SK-N-SH treated with all-trans-retinoic acid at 6 μM for 48 hours (cell line): ENCODE measurements at places on chromosomes 7 and 10.

GRCh38 chr7:26863518-26864308 is 677 bp downstream of the SKAP2 start:
- ATAC-seq = no peak; the same call in 2 of the 3 replicates

GRCh38 chr10:69646185-69647060 is 16.4 kb downstream of the FAM241B start:
- no peak for ATAC-seq

GRCh38 chr7:7519056-7519455 is 16.6 kb downstream of the COL28A1 start:
- no peak for ATAC-seq

DNA sequence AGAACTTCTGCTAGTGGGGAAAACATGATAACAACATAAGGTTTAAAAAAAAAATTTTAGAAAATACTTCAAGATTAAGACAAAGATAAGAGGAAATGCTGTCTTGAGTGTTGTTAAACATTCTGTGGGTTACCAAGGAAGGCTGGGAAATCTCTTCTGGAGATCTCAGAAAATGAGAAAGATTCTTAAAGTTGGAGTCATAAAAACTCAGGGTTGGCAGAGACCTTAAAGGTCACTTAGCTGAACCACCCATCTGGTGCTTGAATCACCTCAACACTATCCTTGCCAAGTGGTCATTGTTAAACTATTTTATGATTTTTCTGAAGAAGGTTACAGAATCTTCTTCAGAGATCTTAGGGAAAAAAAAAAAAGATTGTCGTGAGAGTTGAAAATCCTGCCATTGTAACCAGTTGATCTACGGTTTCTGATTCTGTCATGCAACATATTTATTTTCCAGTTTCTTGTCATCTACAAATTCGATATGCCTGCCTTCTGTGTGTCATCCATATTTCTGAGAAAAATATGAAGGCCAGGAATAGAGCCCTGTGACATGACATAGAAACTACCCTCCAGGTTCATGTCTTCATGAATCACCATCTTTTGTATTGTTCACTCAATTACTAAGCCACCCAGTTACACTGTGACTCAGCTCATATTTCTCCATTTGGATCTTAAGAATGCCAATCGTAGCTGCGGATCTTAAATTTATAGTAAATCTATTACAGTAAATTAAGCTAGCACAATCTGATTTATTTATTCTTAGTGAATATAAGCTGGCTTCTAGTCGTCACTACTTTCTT is 179.2 kb downstream of the ST7 start:
- ATAC-seq = peak; percentile 88

GRCh38 chr10:107657851-107658250 is 493.3 kb upstream of the SORCS1 start:
- no peak for ATAC-seq

DNA sequence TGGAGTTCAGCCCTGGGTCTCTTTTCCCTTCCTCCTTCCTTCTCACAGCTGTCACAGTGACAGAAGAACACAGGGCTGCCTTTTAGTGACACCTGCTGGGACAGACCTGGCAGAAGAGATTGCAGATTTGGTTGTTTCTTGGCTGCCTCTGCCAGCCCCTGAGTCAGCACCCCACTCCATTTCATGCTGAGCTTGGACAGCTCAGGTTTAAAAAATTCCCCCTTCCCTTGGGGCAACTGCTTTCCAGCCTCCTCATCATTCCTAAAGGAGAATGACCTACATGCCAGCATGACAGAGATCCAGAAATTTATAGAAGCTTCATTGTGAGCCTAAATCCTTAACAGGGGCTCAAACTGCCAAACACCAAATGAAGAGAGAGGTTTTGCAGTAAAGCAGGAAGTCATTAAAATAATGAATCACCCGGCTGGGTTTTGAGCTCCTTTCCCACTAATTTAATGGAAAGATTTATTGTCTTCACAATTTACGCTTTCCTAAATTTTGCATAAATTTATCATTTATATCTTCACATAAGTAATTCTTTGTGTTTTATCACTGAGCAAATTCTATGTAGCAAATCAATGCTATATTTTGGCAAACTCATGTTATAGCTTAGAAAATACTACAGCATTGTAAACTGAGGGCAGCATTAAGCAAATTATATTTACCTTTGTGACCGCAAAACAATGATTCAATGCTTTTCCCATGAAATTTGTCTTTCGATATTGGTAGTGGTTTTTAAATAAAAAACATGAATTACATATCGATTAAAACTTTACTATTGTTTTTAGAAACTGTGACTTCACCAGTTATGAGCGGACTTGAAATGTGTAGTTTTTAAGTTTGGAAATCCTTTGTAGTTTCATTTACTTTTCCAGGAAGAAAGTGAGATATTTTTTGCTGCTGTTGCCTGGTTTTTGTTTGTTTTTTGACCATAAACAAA is 399.5 kb upstream of the ANKRD30A start:
- peak; percentile 95 for ATAC-seq

GRCh38 chr7:127909424-127910152 is 121.6 kb downstream of the LRRC4 start:
- ATAC-seq = no peak

- ATAC-seq = no peak
These were observed 12.2 kb upstream of the JMJD1C start for GRCh38 chr10:63477927-63478326.

DNA sequence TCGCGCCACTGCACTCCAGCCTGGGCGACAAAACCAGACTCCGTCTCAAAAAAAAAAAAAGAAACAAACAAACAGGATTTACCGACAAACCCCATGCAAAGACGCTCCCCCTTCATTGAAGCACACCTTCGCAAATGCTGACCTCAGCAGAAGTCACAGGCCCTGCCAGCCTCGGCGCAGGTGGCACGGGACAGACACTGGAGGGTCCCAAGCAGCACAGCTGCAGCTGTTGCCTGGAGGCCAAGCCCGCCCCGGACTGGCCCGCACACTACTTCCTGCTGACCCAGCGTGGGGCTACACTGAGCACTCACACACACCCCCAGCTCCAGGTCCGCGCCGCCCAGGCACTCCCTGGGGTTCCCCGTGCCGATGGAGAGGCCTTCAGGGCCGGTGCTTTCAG is 31.2 kb downstream of the SNX8 start:
- no peak; the same call in 2 of the 3 replicates for ATAC-seq

DNA sequence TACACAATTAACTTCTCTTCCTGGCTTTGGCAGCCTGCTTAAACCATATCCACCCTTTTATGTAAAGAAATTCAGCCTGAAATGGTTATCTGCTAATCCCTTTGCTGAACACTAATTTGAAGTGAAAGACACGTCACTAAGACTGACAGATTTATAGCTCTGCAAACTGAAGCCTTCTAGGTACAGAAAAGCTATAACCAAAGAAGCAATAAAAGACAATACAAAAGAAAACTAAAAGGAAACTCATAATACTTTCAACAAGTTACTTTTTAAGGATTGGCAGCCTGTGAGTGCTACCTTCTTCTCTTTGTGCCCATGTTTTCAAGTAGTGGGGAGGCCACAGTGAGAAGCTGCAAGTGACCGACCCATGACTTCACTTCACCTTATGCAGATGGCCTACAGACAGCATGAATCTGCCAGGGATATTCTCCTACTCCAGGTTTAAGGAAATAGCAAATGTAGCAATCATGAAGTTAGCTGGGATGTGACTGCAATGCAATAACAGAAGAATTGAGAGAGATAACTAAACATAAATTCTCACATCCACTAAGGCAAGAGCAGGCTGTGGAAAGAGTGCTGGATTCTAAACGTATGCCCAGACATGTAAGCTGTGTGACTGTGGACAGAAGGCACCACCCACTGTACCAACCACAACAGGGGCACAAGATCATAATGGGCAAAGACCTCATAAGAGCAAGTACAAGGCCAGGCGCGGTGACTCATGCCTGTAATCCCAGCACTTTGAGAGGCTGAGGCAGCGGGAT is 10.7 kb upstream of the SPOCK2 start:
- no peak for ATAC-seq

GRCh38 chr7:13312307-13312706 is 624.9 kb downstream of the ARL4A start:
- no peak for ATAC-seq

GRCh38 chr7:133886086-133886485 is 241.1 kb upstream of the LRGUK start:
- ATAC-seq = no peak

DNA sequence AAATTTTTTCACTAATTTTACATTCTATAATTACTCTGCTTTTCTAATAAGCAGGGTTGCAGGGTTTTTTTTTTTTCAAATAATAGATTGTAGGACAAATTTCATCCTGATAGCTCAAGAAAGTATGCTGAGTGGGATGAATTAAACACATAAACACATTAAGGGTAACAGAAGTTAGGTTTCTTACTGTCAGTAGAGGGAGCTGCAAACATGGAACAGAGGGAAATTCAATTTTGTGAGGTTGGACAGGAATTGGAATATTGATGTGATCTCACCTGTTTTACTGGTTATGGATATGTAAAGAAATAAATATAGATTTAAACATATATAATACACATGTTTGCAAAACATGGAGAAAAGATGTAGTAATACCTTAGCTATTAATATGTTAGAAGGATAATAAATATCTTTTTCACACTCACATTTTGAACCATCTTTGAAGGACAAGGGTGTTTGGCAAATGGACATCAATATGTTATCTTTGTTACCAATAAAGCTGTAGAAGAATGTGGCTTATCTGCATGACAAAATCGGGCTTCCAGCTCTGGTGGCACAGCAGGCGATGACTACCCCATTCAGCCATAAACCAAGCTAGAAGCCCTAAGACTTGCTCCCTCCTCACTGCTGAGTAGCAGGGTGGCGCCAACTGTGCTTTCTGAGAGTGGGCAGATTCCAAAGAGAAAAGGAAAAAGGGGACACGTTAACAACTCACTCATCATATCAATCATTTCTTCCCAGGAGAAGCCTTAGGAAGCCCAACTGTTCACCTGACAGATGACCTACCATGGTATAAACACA is 1257.4 kb downstream of the GATA3 start:
- ATAC-seq = no peak

DNA sequence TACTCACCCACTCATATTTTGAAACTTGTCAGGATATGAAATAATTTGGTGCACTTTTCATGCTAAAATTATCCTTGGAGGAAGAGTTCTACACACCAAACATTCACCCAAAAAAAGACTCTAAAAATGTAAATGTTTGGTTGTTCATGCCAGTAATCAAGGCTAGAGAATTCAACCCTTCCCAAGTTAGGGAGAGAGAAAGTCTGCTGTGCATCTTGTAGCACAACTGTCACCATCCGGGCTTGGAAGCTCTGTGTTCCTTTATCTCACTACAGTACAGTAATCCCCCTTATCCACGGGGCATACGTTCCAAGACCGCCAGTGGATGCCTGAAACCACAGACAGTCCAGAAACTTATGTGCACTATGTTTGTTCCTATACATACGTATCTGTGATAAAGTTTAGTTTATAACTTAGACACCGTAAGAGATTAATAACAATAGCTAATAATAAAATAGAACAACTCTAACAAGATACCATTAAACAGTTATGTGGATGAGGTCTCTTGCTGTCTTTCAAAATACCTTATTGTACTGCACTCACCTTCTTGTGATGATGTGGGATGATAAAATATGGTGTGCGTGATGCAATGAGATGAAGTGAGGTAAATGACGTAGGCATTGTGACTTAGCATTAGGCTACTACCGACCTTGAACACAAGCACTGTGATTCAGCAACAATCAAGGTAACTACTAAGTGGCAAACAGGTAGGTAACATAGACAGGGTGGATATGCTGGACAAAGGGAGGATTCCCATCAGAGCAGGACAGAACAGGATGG is 24.6 kb upstream of the HECTD2 start:
- no peak for ATAC-seq

- ATAC-seq = no peak
These were observed 95.0 kb upstream of the SDK1 start for GRCh38 chr7:3206101-3206500.

- no peak for ATAC-seq
These were observed 952 bp upstream of the MAFK start for GRCh38 chr7:1529383-1530116.

- ATAC-seq = no peak
These were observed 42.3 kb upstream of the SP8 start for GRCh38 chr7:20828947-20829346.

GRCh38 chr10:68082872-68083271 is 7.8 kb upstream of the HERC4 start:
- peak; percentile 79 for ATAC-seq

DNA sequence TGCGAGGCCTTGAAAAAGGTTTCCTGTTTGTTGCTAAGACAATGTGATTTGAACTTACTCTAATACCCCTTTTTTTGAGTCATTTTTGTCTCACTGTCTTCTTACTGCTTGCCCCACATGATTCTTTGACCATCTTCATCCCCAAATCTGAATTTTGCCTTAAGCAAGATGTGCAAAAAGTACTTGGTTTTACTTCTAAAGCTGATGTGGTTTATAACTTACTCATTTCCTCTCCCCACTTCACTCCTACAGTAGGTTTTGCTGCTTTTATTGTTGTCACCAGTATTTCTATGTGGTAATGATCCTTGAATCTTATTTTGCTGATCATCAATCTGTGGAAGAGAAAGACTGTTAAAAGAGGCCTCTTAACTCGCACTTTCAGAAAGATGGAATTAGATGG is 396.4 kb downstream of the SDK1 start:
- ATAC-seq = no peak

- ATAC-seq = no peak
These were observed 396 bp downstream of the GRM8 start for GRCh38 chr7:127252377-127252713.

DNA sequence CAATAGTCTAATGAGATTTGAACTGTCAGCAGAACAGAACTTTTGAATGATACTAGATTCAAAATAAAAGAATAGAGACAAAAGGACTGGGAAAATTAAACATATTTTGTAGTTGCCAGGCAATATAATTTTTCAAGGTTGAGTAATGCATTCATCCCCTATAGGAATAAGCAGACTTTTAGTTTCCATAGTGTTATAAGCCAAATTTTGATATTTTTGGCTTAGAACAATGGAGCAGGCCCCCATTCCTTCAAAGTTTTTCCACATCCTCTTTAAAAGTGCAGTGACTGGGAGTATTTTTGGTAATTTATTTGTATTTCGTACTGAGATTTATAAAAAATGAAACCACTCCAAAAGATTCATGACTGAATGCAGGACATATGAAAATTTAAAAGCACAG is 24.0 kb downstream of the MEOX2 start:
- ATAC-seq = no peak
